ENCODE measurements at places on chromosomes 12 and 14.

GRCh38 chr12:67818459-67818903 is 169.9 kb downstream of the DYRK2 start:
- no peak for DNase-seq
- no peak overlapping the region for H3K4me3 ChIP-seq
- no peak overlapping the region for H3K27ac ChIP-seq
- no peaks in the 10 kb centered on the region for H3K36me3 ChIP-seq

- peaks cover 7% of the 10 kb centered on the region for H3K27me3 ChIP-seq
- no peak overlapping the region for H3K27ac ChIP-seq
- H3K4me1 ChIP-seq = peaks cover 10% of the 10 kb centered on the region
- no peak for DNase-seq
- H3K4me3 ChIP-seq = no peak overlapping the region
Measured at GRCh38 chr12:1539135-1539534, 55.2 kb downstream of the FBXL14 start.

DNA sequence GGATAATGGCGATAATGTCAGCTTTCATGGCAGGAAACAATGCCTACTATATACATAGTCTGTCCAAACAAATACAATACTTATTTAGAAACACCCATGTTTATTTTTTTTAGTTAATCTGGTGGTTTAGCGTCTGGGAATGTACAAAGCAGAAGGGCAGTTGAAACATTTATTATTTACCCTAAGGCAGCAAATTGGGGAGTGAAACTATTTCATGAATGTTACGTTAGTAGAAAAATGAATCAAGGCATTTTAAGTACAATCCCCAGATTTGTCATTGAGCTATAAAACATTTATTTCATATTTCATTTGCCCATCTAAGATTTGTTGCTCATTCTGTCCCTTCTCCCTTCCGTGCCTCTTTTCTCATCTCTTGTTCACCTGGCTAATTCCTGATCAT is 87.1 kb upstream of the ATF1 start:
- no peak overlapping the region for H3K27ac ChIP-seq
- no peaks in the 10 kb centered on the region for H3K4me1 ChIP-seq
- H3K4me3 ChIP-seq = no peak overlapping the region

DNA sequence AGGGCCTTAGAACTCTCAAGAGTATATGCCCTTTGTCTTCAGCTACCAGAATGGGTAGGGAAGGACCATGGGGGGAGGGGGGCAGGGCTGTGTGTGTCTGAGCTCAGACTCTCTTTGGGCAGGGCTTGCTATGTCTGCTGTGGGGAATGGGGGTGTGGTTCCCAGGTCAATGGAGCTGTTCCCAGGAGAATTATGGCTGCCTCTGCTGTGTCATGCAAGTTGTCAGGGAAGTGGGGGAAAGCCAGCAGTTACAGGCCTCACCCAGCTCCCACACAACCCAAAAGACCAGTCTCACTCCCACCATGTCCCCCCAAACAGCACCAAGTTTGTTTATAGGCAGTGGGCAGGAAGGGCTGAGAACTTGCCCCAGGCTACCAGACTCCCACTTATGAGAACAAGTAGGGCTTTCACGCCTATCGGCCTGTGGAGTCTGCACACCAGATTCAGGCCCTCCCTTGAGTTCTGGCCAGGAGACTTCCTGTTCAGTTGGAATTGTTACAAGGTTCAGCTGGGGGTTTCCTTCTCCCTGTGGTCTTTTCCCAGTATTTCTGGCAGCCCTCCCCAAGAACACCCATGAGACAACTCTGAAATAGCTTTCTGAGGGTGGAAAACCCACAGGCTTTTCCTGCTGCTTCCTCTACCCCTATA is 6.1 kb upstream of the SERPINA11 start:
- DNase-seq = no peak
- no peak overlapping the region for H3K27ac ChIP-seq
- no peaks in the 10 kb centered on the region for H3K4me1 ChIP-seq
- peaks cover 12% of the 10 kb centered on the region for H3K27me3 ChIP-seq
- H3K4me3 ChIP-seq = no peak overlapping the region

DNA sequence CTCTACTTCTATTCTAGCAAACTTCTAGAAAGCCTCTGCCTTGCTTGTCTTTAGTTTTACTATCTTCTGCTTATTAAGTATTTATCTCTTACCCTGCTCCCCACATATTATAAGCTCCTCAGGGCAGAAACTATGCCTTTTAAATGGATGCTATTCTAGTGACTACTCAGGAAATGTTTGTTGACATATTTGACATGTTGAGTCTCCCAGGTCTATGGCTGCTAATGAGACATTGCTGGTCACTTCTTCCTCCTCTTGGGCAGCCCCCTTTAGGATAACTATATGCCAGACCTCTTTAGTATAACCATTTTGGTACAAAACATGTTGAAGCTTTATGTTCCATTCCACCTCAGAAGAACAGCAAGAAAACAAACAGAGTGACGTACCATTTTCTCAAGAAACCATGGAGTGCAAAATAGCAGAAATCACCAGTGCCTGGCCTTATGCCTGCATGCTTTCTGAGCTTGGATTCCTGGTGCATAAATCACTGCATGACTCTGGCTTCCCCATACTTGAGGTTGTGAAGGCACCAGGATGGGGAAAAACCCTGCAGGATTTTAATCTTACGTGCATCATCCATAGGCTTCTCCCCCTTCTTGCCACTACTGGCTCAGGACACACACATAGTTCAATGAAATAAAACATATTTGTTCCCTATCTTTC is 202.6 kb downstream of the TMX1 start:
- H3K27ac ChIP-seq = no peak overlapping the region
- H3K4me3 ChIP-seq = no peak overlapping the region
- H3K36me3 ChIP-seq = no peaks in the 10 kb centered on the region
- no peak for DNase-seq
- H3K4me1 ChIP-seq = no peaks in the 10 kb centered on the region
- no peaks in the 10 kb centered on the region for H3K27me3 ChIP-seq

Measured in T-cell (primary cell).